Stimulated activated CD8-positive, alpha-beta memory T cell treated with anti-CD3 and anti-CD28 coated beads, Interleukin-12 subunit alpha, Interleukin-12 subunit beta, amount 100 ng/mL, for 4 hours (primary cell): ENCODE measurements at places on chromosomes 3 and 15.

GRCh38 chr3:172018364-172018763, 21.0 kb upstream of the FNDC3B start:
- DNase-seq: no peak

GRCh38 chr15:89132611-89133507, 44.6 kb downstream of the ABHD2 start:
- DNase-seq: peak; percentile 11

GRCh38 chr3:13879946-13880810, at the start of gene WNT7A:
WNT7A (minus strand) TSS chr3:13880071; CDS start chr3:13879816, 255 bp downstream.
- DNase-seq: no peak

DNA sequence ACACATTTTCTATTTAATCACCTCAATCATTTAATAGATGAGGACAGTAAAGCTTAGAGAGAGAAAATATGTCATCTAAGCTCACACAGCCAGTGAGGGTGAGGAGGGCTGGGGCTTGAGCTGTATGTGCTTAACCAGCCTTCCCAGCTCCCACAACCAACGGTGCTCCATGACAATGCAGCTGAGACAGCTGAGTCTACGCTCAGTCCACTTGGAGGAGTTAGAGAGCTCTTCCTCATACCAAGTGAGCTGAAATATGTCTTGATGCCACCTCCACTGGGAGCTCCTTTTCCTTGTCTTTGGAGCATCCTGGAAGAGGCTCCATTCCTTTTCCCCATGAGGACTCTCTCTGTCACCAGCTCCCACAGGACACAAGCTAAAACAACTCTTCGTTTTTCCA, 9.3 kb downstream of the HOMER2 start:
- DNase-seq: no peak

- no peak for DNase-seq
These were observed 97.6 kb upstream of the LRRC3B start for GRCh38 chr3:26525013-26525412.
